Glutamatergic neuron (in vitro differentiated cells): ENCODE measurements at places on chromosomes 6 and 20.

- no peak for DNase-seq
These were observed 3.4 kb downstream of the THEMIS start for GRCh38 chr6:127897484-127897883.

GRCh38 chr20:38828514-38829295 lies 23.2 kb downstream of the PPP1R16B start:
- no peak for DNase-seq

GRCh38 chr6:139254196-139254595 lies 37.6 kb downstream of the TXLNB start:
- no peak for DNase-seq

GRCh38 chr6:89518352-89519055 lies 85.6 kb downstream of the ANKRD6 start:
- DNase-seq: no peak

GRCh38 chr6:143015300-143015706 lies 45.4 kb upstream of the AIG1 start:
- no peak for DNase-seq

DNA sequence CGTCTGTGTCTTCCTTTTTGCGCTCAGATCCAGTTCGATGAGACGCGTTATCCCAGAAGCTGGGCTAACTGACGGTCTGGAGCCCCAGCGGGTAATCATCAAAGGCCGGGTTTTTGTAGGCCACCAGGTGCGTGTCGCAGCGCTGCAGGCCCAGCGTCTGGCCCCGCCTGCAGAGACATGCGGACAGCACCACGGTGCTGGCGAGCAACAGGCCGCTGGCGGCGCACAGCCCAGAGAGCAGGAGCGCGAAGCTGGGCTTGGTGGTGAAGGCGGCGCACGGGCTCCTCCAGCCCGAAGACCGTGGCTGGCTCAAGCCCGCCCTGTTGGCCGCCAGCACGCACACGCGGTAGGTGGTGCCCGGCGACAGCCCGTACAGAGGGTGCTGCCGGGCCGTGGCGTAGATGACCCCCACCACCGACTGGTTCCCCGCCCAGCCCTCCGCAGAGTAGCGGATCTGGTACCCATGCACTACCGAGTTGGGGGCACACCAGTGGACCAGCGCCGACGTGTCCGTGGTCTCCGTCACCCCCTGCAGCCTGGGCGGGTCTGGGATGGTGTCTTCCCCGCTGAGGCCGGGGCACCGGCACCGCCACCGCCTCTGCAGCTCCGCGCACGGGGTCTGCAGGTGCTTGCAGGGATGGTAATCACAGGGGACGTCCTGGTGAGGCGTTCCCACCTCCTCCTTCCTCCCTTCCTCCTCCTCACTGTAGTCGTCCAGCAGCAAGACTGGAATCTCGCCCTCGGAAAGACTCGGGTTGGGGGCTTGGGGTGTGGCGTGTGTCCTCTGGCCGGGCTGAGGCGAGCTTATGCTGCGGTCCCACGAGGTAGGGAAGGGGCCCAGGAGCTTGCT lies 12.7 kb downstream of the LRRN4 start:
- no peak for DNase-seq
